ENCODE measurements at places on chromosomes 11 and 22.

DNA sequence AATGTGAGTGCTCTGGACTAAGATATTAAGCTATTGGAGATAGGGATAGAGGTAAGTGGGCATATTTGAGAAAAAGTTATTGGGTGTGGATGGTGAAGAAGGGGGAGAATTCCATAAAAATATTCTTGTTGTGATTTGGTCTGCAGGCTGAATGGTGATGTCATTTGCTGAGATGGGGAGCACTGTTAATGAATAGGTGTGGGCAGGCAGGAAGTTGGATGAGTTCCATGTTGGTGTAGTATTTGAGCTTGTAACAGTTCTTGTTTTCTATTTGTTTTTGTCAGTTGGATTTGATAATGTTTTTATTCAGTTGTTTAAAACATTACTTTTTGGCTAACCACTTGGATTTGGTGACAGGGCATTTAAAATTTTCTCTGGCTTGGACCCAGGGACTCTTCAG, 168.8 kb downstream of the C11orf87 start:
- no peak for DNase-seq

- no peak for DNase-seq
These were observed 25.3 kb downstream of the DUSP8 start for GRCh38 chr11:1546536-1547466.

GRCh38 chr11:64918017-64918416, 1.0 kb upstream of the ATG2A start:
- peak; percentile 26 for DNase-seq

DNA sequence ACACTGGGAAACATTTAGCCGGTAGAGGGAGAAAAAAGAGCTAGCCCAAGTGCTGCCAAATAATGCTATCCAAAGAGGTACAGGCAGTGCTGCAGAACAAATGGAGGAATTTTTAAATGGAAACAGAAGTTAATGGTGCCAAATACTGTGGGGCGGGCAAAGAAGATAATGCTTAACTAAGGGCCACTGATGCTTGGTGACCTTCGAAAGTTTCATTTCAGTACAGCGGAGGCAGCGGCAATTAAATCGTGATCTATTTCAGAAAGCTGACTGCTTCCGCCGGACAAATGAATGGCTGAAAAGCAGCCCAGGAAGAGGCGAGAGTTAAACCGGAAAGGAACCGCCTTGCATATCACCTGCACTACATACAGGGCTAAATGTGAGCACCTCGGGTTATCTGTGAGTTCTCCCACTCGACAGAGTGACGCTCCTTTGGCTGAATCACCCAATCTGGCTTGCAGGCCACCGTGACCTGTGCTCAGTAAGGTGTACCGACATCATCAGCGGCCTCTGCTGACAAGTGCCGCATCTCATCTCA, 42.1 kb downstream of the CADM1 start:
- no peak for DNase-seq

DNA sequence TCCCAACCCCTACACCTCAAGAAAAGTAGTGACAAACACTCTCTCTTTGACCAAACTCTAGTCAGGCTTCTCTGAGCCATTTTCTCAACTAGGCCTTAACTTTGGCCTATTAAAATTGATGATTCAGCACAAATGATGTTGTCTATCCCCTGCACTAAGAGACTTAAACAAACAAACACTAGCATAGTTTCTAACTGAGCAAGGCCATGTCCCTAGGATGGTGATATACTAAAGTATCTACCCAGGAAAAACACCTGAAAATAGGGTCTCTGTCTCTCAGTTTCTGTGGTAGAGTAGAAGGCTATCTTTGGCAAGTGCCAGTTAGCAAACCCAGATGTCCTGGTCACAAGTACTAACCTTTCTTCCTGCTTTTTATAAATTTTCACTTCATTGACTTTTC, 219.7 kb upstream of the ANO3 start:
- DNase-seq, result no peak

DNA sequence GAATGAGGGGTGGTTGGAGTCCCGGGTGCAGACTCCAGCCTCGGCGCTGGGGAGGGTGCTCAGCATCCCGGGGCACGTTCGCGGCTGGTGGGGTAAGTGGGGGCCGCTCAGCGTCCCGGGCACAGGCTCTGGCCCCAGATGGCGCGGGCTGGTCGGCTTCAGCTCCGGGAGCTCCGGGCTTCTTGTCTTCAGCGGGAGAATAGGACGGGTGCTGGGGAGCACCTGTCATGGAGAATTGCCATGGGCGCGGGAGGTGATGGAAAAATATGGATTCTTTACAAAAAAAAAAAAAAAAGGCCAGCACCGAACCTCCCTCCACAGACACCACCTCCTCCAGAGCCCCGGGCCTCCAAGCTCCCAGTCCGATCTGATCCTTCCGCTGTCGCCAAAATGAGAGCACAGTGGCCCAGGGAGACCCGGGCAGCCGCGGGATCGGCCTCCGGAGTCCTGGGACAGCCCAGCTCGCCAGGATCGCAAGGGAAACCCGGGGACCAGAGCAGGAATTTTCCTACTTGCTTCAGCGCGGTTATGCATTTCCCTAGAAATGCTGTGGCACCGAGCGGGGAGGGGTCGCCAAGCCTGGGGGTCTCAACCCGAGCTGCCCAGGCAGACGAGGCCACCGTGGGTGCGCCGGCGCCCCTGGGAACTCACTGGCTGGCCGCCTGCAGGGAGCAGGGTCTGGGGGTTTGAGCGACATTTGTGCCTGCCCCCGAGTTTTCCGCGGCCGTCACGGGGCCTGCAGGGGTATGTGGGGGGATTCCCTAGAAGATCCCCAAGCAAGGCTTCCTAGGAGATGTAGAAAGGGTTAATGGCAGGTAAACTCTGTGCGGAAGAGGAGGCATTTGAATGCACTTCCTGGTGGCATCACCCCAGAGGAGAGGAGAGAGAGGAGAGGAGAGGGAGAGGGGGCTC, 1336.9 kb downstream of the BRD1 start:
- no peak for DNase-seq

DNA sequence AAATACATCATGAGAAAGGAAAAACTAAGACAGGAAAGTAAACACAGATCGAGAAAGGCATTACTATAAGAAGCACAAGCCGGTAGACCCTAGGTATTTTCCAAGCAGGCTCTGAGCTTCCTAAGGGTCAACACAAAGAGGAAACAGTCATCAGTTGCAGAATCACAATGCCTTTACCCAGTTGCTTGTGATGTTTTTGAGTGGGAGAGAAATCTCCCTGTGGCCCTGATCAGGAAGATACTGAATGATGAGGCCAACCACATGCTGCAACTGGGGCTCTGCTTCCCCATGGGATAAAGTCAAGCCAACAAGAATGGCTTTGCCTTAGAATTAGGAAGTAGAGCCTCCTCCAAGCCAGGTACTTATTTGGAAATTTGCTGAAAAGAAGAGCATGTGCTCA, 132.6 kb downstream of the MICAL2 start:
- no peak for DNase-seq

DNA sequence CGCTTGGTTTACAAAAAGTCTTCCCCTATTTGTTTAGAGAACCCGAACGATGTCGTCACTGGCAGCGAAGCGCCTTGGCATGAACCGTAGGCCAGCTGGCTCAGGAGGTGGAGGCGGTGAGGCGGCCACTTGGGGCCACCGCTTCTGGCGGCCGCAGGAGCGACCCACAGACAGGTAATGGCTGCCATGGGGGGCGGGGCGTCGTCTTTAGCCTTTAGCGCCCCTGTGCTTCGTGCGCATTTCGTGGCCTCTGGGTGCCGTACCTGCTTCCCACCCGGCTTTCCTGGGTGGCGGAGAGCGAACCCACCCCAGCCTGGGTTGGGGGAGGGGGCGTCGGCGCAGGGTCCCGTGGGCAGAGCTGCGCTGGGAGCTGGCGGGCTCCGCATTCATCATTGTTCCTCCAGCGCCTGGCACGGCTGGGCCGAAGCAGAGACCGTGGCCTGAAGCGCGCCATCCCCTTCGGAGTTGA, 469 bp upstream of the OSBP2 start:
- no peak for DNase-seq

- no peak for DNase-seq
These were observed 15.0 kb upstream of the CYB5R2 start for GRCh38 chr11:7688238-7688826.

- no peak for DNase-seq
These were observed 114.2 kb downstream of the ME3 start for GRCh38 chr11:86558207-86558606.

- no peak for DNase-seq
These were observed 37.1 kb downstream of the SHISAL1 start for GRCh38 chr22:44275631-44275995.

- DNase-seq, result no peak
These were observed 19.3 kb upstream of the ARAP1 start for GRCh38 chr11:72771507-72771906.

- no peak for DNase-seq
These were observed 229.5 kb downstream of the METTL15 start for GRCh38 chr11:28337701-28338100.

All from GM04503 (cell line).